Gastrocnemius medialis (tissue), 4 donors: ENCODE measurements at places on chromosomes 5 and 9. TPM values are rescaled to one million over a fixed set of nuclear protein-coding genes. Genes with fewer than 3 reads are reported as not detected.

DNA sequence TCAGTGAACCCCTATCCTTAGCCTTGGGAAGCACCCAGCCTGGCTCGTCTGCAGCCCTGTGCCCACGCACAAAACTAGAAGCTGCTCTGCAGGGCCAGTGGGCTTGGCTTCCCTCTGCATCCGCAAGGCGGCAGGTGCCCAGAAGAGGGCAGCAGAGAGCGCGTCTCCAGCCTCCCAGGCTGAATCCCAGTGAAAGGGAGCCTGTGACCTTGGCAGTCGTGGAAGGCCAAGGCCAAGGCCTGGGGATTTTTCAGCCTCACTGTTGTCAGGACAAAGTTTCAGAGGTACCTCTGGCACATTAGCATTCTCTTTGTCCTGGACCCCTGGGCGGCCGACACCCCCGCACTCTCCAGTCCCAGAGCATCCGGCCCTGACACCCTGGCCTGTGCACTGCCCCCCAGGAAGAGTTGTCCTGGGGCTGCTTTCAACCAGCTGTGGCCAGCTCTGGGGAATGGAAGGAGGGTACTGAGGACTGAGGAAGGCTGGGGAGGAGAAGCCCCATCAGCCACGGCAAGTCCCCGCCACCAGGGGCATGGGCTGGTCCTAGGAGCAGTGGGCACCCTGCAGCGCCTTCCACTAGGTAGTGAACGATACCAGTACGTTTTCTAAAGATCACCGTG, 63.6 kb upstream of the IL17B start:
- peak; percentile 62 for DNase-seq

DNA sequence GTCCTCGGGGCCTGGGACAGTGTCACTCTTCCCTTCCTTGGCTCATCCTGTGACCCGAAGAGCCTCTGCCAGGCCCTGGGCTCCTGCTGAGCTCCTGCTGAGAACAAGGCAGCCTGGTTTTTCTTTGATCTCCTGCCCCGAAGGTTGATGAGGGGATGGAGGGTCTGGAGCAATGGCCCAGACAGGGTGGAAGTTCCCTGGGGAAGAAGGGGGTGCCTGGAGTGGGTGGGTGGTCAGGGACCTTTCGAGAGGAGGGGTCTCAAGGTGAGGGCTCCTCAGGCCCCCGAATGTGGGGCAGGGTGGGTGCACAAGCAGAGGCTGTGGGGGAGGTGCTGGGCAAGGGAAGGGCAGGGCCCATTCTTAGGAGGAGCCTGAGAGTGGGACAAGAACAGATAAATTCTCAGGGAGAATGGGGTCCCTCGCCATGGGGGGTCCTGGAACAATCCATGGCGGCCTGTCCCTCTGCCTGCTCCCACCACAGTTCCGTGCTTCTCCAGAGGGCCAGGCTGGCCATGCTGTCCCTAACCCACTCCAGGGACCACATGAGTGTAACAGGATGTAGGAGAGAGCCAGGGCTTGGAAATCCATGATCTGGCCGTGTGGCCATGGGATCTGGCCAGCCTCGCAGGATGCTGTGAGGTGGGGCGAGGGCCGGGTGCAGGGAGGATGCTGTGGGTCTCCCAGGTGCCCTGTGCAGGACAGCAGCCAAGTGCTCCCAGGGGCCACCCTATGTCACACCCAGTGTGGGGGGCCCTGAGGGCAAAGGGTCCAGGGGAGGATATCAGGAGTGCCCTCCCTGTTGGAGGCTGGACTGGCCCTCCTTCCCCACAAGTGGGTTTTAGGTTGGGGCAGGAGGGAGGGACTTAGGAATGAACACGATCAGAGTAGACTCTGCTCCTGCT, 128.5 kb upstream of the LPCAT1 start:
- DNase-seq: no peak

GRCh38 chr9:25017779-25018178, 472.1 kb upstream of the IZUMO3 start:
- DNase-seq: no peak

DNA sequence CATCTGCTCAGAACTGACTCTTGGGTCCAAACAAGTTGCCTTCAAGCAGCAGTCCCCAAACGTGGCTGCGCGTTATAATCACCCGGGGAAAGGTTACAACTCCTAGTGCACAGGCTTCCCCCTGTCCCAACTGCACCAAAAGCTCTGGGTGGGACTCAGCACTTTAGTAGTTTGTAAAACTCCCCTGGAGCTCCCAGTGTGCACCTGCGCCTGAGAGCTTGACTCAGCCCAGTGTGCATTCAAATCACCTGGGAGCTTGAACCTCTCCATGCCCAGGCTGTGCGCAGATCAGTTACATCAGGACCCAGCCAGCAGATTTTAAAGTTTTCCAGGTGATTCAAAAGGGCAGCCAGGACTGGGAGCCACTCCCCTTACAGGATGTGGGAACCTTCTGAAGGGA, 151.4 kb downstream of the COL23A1 start:
- no peak for DNase-seq

Gene MVB12B
- total RNA-seq: 17.2 TPM

Gene FST
- total RNA-seq: 2.0 TPM
